ENCODE measurements at places on chromosomes 12 and 14.

DNA sequence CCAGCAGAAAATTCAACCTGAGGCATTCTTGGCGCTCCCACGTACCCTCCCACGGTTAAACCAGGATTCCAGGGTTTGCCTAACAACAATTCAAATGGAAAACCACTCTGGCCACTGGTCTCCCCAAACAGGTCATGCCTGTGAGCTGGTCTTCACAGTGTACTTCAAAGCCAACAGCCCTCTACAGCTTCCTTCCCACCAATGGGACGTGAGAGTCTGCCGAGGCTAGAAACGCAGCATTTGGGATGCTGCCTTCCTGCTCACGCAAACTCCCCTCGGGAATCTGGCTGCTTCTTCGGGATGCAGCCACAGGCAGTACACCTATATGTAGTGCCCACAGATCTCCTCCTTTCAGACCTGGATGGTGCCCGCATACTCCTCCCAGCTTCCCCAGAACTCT is 149.1 kb downstream of the KLHL28 start:
- no peak for DNase-seq

DNA sequence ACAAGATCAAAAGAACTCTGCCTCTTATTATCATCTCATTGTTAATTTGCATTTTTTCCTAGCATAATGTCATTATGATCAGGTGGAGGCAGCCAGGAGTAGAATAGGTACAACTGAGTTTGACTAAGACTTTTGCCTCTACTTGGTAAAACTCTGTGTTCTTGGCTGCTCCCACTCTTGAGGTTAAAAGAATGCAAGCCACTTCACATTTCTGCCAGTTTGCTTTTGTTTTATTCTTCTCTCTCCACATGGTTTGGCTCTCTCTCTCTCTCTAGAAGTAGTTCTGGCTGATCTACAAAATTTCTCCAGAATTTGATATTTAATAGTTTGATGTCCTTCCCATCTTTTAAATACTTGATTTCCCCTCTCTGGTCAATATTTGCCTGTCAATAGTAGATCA is 170.7 kb upstream of the E2F7 start:
- DNase-seq = no peak

DNA sequence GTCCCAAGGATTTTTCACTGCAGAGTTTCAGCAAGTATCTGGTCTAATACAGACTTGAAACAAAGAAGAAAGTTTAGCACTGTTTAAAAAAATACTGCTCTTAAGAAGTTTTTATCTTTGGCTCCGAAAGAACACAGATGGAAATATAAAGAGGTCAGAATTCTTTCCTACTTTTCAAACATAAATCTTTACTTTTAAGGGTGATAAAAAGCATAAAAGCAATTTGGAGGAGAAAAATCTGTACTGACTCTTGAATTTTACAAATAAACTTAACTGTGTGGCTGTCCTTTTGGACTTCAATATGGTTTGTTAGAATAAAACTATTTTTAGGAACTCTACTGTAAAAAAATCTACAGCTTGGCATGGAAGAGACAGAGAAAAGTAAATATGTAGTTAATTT is 27.6 kb upstream of the ISM2 start:
- DNase-seq = no peak

GRCh38 chr12:1507308-1507707 is 87.1 kb downstream of the FBXL14 start:
- no peak for DNase-seq

DNA sequence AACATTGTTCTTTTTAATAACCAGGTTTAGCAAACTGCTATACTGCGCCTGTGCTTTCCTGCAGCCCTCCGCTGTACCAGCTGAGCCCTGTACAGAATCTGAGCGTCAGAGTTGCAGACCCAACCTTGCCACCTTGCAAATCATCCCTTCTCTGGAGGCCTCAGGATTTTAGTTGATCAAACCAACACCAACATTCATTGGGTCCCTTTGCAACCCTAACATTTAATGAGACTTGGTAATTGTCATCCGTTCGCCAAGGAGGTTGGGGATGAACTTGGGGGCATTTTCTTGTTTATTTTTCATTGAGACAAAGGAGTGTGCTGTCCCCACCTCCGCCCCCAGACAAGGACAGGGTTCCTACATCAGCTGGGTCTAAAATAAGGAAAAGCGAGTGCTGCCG is 2.6 kb upstream of the GSC start:
- DNase-seq = no peak

DNA sequence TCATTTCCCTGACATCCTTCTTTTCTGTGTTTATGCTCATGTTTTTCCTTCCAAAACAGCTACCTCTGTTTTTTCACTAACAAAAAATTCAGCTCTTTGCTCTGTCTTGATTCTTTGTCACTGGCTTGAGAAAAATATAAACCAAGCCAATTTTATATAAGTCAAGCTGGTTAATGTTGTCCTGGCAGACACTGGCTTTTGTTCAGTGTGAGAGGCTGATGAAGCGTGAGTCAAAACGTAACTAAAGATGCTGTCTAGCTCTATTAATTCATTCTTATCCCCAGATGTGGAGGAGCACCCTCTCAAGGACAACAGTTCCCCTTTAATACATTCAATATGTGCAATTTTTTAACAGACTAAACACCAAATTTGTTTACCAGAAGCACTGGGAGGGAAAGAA is 15.8 kb downstream of the TSPAN8 start:
- DNase-seq = no peak

- DNase-seq = no peak
Observed at GRCh38 chr14:90547968-90548367, 151.1 kb downstream of the CALM1 start.

DNA sequence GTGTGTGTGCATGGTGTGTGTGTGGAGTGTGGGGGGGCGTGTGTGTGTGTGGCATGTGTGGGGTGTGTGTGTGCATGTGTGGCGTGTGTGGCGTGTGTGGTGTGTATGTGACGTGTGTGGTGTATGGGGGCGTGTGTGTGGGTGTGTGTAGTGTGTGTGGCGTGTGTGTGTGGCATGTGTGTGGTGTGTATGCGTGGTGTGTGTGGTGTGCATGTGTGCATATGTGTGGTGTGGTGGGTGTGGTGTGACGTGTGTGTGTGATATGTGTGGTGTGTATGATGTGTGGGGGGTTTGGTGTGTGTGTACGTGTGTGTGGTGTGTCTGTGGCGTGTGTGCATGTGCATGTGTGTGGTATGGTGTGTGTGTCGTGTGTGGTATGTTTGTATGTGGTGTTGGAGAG is 24.1 kb upstream of the CMKLR1 start:
- DNase-seq = no peak

GRCh38 chr12:57452181-57452936 is 2.7 kb upstream of the INHBE start:
- DNase-seq = no peak

GRCh38 chr12:16622338-16622737 is 16.4 kb upstream of the LMO3 start:
- DNase-seq = no peak
